Panc1 (cell line): ENCODE measurements at places on chromosomes 3 and 15. TPM values are rescaled to one million over a fixed set of nuclear protein-coding genes. Genes with fewer than 3 reads are reported as not detected.

SAMD7 gene
- total RNA-seq: not detected

POLQ gene
- 11.9 TPM for total RNA-seq

OR4F6 gene
- total RNA-seq: not detected

SLC28A1 gene
- total RNA-seq: not detected

FEZF2 gene
- not detected for total RNA-seq

CDCP1 gene
- 47.8 TPM for total RNA-seq
